ENCODE measurements at places on chromosomes 16 and 17.

DNA sequence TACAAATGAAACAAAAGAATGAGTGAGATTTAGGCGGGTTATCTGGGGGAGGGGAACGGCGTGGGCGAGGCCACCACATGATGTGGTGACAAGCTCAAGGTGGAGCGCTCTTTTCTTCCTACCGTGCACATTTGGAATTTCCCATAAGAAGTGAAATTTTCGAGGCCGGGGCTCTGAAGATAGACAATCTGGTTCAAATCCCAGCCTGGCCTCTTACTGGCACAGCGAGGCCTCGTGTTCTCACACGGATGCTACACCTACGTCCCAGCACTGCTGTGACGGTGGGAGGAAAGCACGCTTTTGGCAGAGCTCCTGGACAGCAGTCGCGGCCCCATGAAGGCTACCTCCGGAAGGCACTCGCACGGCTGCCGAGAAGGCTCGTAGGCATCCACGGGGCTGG lies 25.2 kb downstream of the ZDHHC7 start:
- DNase-seq: no peak

DNA sequence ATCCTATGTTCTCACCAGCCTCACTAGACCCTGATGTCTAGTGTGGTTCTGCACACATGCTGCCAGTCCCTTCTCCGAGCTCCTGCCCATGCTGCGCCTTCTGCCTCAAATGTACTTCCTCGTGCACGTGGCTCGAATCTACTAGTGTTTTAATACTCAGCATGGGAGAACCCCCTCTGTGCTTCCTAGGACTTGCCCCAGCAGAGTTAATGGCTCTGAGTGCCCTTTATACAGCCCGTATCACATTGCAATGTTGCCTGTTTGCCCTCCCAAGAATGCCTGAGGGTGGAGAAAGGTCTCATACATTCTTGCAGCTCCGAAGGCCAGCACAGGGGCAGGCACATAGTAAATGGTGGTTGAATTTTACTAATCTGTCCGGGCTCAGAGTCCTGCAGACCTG lies 190.8 kb upstream of the NLRP1 start:
- no peak for DNase-seq

- no peak for DNase-seq
Observed at GRCh38 chr16:86891631-86892030, 313.3 kb downstream of the FOXL1 start.

DNA sequence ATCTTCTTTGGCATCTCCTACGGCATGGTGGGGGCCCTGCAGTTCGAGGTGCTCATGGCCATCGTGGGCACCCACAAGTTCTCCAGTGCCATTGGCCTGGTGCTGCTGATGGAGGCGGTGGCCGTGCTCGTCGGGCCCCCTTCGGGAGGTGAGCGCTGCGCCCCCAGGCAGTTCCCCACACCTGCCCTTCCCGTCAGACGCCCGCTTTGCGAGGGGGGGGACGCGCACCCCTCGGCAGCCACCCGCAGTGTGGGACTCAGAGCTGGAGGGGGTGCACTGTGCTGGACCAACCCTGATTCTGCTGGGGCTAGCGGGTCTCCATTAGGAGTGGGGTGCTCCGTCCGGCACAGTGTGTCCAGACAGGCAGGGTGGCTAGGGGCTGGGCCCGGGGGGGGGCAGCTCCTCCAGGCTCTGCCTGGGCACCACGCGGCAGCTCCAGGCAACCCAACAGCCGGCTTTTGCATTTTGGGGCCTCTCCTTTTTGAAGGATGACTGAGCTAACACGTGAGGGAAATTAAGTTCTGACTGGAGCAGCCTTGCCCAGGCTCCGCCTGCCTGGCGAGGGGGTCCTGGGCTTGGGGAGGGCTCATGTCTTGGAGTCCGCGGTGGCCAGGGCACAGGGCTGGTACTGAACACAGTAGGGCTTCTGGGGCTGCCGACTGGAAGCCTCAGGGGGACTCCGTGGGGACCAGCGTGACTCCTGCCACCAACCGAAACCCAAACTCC lies 9.1 kb downstream of the SLC16A3 start:
- DNase-seq: no peak

GRCh38 chr16:31693733-31694132 lies 166.0 kb downstream of the AHSP start:
- DNase-seq: no peak

GRCh38 chr17:6712058-6712853 lies 913 bp downstream of the SLC13A5 start:
- DNase-seq: no peak

DNA sequence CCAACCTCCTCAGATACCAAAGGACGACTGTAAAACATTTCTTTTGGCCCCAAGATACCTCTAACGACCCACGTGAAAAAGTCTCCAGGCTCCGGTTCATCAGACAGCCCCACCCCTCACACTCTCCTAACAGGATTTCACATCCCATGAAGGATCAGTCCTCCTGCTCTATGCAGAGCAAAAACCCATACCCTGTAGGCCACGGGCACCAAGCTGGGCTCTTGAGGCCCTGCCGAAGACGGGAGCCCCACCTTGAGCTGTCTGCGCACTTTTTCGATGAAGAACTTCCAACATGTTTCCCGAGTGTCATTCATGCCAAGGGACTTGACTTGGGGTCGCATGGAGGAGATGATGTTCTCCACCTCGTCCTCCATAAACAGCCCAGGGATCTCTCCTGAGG lies 89.9 kb downstream of the PGS1 start:
- no peak for DNase-seq

DNA sequence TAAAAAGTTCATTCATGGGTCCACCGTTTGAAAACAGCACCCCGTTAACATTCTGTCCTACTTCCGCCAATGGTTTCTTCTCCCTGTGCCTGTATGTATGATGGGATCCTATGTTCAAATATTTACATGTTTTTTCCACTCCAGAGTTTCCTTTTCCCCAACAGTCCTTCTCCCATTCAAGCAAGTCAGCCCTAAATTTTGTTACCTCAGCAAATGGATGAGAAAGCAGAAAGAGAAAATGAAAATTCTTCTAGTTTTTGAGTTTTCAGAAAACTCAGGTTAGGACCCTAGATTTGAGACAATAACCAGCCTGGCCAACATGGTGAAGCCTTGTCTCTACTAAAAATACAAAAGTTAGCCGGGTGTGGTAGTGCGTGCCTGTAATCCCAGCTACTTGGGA lies 3.5 kb upstream of the ERN2 start:
- DNase-seq: no peak

- DNase-seq: no peak
Observed at GRCh38 chr16:23833960-23834685, 1.7 kb upstream of the PRKCB start.

DNA sequence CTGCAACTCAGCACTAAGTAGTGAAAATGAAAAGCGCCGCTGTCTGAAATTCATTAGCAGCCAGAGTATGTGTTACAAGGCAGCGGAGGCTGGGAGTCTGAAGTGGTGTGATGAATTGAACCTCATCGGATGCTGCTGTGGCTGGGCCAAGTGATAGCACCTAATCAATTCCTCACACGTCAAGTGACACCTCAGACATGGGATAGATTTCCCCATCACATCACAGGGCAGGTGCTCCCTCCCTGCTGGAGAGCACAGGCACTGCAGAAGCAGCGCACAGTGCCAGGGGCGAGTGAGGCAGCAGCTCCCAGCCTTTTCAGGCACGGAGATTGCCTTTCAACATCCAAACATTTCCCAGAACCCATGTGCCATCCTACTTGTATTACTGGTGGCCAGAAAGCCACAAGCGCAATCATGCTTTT lies 32.2 kb downstream of the DRC3 start:
- DNase-seq: no peak

DNA sequence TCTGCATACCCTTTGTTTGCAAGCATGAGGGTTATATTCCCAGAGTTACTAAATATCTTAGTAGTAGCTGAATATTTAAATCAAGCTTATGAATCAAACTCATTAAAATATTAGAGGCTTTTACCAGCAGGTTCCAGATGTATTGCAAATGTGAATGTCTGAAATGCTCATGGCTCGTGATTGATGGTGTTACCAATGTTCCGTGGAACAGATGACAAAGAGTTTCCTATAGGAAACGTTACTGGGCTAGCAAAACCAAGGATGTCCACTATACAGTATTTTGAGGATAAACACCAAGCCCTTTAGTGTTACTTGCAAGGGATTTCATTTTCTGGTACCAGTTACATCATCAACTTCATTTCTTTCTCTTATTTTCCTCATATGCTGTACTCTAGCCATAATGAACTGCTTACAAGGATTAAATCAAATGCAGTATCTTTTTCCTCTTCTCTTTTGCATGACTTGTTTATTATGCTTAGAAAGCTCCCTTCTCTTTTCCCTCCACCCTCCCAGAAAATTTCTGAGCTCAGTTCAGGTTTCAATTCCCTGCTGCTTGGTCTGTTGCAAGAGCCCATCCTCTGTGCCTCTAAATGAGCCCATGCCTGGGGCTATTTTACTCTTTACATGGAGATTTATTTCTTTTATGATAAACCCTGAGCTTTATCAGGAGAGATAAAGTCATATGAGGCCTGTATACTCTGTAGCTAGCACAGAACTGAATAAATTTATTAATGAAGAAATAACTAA lies 1537.1 kb upstream of the GOT2 start:
- no peak for DNase-seq

- no peak for DNase-seq
Observed at GRCh38 chr17:28612531-28612930, 1.5 kb downstream of the RSKR start.

DNA sequence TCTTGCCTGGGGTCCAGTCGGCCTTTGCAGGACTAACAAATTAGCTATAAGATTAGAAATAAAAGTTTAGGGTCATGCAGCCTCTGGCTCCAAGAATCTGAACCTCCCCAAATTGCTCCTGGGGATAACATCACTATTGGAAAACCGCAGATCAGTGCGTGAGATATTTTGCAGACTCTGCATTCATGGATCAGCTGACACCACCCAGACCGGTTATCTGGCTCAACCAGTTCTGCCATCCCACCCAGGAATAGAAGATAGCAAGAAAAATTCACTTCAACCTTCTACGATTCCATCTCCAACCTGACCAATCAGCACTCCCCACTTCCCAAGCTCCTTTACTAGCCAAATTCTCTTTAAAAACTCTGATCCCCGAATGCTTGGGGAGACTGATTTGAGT lies 4.3 kb upstream of the PGS1 start:
- DNase-seq: no peak

DNA sequence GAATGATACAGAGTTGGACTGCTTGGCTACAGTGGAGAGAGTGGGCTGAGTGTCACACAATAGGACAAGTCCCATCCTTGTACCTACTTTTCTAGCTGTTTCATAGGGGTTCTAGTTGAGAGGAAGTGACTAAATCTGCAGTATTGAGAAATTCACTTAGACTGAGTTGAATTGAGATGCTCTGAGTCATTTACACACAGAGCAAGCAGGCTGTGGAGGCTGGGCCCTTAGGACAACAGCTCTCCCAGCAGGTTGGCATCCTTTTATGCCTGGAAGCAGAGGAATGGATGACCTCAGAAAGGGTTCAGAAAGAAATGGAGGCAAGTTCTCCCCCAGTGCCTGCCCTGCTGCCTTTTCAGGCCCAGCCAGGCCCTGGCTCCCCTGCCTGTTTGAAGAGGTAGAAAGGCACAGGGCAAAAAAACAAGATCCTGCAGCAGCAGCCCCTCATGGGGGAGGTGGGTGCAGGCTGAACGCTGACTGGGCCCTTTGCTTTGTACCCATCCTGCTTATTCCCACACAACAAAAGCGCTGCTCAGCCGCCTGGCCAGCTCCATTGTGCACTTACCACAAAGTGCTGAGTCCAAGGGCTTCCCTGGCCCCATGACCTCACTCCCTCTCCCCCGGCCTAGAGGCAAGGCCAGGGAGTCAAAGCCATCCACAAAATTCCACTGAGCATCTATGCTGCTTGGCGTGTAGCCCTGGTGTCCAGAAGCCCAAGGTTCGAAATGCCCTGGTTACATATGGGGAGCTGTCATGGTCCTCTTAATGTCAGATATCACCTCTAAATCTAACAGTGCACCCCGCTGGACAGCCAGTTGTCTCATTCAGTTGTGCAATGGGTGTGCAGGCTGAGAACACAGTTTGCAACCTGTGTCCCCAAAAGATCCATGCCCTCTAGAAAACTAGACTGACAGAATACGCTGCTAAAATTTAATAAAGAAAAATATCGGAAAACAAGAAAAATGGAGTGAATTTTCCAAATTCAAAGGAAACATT lies 5.4 kb upstream of the CRYBA1 start:
- no peak for DNase-seq

DNA sequence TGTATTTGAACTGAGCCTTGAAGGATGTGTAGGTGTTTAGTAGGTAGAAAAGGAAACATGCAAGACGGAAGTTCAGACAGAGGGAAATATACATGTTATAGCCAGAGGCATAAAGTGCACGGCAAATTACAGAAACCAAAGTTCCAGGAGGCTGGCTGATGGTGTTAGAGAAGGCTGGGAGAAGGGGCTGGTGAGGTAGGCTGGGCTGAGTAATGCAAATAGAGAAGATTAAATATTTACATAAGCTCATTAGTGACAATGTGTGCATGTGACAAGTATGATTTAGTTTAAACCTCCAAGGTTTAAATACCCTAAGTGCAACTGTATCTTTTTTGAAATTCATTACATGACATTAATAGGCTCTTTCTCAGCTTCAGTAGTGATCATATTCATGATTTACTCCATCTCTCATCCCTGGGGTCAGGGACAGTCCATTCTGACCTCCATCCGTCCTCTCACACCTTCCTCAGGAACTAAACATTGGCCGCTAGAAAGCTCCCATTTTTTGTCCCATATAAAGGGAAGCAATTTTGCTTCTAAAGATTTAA lies 399.8 kb upstream of the SALL1 start:
- no peak for DNase-seq

DNA sequence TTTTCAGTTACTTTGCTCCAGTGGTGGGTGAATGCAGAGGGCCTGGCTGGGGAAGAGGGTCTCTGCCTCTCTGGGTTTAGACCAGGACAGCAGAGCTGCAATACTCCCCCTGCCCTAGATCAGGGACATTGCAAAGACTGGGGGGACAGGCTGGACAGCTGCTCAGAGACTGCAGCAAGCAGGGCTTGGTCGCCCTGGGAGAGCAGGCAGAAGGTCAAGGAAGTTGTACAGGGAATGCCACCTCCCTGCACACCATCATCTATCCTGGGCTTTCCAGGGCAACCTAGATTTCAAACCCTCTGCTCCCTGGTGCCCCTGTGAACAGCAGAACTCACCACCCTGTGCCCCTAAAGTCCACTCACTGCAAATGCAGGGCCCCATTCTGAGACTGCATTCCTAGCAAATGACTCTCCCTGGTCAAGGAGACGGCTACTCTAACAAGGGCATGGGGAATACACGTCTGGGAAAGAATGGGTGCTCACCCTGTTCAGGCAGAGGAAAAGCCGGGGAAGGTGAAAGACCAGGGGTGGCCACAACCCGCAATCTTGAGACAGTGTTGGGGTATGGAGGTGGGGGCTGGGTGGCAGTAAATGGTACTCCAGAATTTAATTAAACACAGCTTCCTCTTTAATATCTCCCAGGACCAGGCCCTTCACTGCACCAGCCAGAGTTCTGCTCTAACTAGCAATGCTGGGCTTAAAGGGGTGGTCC lies 1.0 kb downstream of the KIFC3 start:
- no peak for DNase-seq

- DNase-seq: no peak
Observed at GRCh38 chr17:80468242-80468641, 8.2 kb downstream of the NPTX1 start.
